GM23248 (cell line): ENCODE measurements at places on chromosomes 6 and 20. TPM values are rescaled to one million over a fixed set of nuclear protein-coding genes. Genes with fewer than 3 reads are reported as not detected.

VIP gene
- 0.32 TPM in 1 of 2 replicates, not detected in the other for total RNA-seq

TSHZ2 gene
- 13.4 and 18.5 TPM in 2 replicates for total RNA-seq

TLDC2 gene
- total RNA-seq: 0.32 and 0.76 TPM in 2 replicates

SRSF12 gene
- under 0.01 and 0.65 TPM in 2 replicates for total RNA-seq

NR2E1 gene
- total RNA-seq: not detected in 2 replicates

- peaks cover 82% of the 10 kb centered on the region for H3K36me3 ChIP-seq
- peak overlapping the region; percentile 28; the same call in 1 of the 2 replicates for H3K27ac ChIP-seq
- no peaks in the 10 kb centered on the region for H3K27me3 ChIP-seq
- DNase-seq: peak; percentile 50
- no peak overlapping the region for H3K4me3 ChIP-seq
- peaks cover 25% of the 10 kb centered on the region for H3K4me1 ChIP-seq
Observed at GRCh38 chr6:152318278-152318677, 318.9 kb downstream of the SYNE1 start.

- H3K4me1 ChIP-seq: 0 out of 2 replicates have a peak, but pooled peaks cover 3% of the 10 kb centered on the region
- H3K36me3 ChIP-seq: no peaks in the 10 kb centered on the region
- peaks cover 58% of the 10 kb centered on the region for H3K27me3 ChIP-seq
- peak overlapping the region; percentile 51 for H3K4me3 ChIP-seq
- peak; percentile 71 for DNase-seq
- H3K27ac ChIP-seq: no peak overlapping the region
Observed at GRCh38 chr20:31861385-31862156, 8.8 kb downstream of the DUSP15 start.

- H3K27me3 ChIP-seq: no peaks in the 10 kb centered on the region
- DNase-seq: no peak
- H3K36me3 ChIP-seq: no peaks in the 10 kb centered on the region
- H3K4me1 ChIP-seq: no peaks in the 10 kb centered on the region
- no peak overlapping the region for H3K27ac ChIP-seq
Observed at GRCh38 chr6:123226398-123226797, 230.4 kb downstream of the CLVS2 start.

DNA sequence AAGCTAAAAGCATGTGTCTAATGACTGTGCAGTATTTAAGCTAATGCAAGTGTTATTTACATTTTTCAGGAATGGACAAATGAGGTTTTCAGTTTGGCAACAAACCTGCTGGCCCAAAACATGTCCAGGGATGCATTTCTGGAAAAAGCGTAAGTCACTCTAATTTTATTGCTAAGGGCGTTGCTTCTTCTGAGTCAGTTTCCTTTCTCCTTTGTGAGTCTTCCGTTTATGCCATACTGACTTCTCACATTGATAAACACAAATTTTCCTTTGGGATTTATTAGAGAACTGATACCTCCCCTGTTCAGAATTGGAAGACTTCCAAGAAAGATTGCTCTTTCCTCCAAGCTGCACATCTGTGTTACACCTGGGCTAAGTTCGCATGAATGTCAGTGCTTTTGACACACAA lies 422.9 kb upstream of the PLCB4 start:
- peak overlapping the region; percentile 51 for H3K4me3 ChIP-seq
- DNase-seq: peak; percentile 85
- H3K36me3 ChIP-seq: no peaks in the 10 kb centered on the region
- H3K27ac ChIP-seq: peak overlapping the region; percentile 88

- no peaks in the 10 kb centered on the region for H3K4me1 ChIP-seq
- H3K36me3 ChIP-seq: no peaks in the 10 kb centered on the region
- DNase-seq: peak; percentile 72
- no peak overlapping the region for H3K27ac ChIP-seq
Observed at GRCh38 chr20:36919715-36920333, 31.7 kb downstream of the SAMHD1 start.

DNA sequence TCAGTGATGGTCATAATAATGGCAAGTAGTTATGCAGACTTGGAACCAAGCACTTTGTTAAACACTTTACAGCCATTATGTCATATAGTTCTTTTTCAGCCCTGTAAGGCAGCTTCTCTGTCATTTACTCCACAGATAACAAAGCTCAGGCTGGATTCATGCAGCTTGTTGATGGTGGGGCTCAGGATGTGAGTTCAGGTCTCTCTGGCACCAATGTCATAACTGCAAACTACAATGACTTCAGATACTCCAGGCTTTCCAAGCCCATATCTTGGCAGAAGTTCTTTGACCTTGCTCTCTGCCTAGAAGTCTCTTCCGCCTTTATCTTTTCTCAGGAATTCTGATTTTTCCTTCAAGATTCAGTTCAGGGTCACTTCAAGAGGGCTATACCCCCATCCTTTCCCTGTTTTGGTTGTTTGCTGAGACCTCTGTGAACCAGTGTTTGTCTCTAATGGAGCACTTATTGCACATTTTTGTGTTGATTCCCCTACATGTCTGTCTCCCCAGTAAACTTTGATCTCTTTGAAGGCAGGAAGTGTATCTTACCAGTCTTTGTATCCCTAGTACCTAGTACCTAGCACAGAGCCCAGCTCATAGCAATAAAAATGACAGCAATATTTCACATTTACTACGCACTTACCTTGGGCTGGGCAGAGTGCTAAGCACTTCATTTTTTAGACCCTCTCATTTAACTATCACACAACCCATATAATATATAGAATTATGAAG lies 19.7 kb upstream of the EFHC1 start:
- H3K27me3 ChIP-seq: no peaks in the 10 kb centered on the region
- no peak overlapping the region for H3K27ac ChIP-seq
- H3K4me1 ChIP-seq: peaks cover 7% of the 10 kb centered on the region
- no peak overlapping the region for H3K4me3 ChIP-seq
- no peak for DNase-seq

DNA sequence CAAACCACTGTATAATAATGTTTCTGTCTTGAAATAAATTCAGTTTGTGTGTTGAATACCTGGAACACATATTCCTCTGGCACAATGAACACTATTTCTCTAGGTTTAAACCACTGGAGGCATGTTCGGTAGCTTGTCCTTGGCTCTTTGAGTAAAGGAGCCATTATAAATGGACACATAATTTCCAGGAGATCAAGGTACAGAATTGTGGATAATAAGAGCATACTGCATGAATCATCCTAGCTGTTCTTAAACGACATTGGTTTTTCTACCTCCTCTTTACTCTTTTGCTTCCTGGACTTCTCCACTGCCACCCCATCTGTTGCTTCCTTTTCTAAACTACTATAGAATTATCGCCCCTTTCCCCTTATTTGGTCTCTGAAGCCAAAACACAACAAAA lies 1.2 kb downstream of the CENPW start:
- H3K27me3 ChIP-seq: no peaks in the 10 kb centered on the region
- no peak overlapping the region for H3K27ac ChIP-seq
- H3K4me3 ChIP-seq: peak overlapping the region; percentile 81
- DNase-seq: peak; percentile 7
- H3K4me1 ChIP-seq: peaks cover 9% of the 10 kb centered on the region

DNA sequence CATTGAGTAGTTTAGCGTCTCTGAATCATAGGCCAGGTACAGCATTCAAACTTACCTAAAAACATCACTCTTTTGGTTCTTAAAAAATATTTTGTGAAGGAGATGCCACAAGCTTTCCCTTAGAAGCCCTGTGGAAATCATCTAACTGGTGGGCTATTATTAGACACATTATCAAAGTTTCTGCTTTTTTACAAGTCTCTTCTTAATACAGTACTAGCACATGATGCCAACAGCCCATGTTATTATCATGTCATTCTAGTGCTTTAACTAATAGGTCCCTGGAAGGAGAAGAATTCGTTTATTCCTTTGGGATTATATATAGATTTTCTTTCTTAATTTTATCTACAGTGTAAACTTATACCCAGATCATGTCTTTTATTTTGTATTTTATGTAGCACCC lies 146.0 kb upstream of the PTPRK start:
- no peak for DNase-seq
- H3K4me3 ChIP-seq: no peak overlapping the region
- no peaks in the 10 kb centered on the region for H3K4me1 ChIP-seq
- no peak overlapping the region for H3K27ac ChIP-seq

- no peaks in the 10 kb centered on the region; the same call in 1 of the 2 replicates for H3K27me3 ChIP-seq
- no peaks in the 10 kb centered on the region for H3K36me3 ChIP-seq
- H3K4me3 ChIP-seq: no peak overlapping the region
- no peak overlapping the region for H3K27ac ChIP-seq
- no peak for DNase-seq
Observed at GRCh38 chr20:39066471-39067242, 104.5 kb downstream of the DHX35 start.

- H3K27ac ChIP-seq: no peak overlapping the region
- peaks cover 11% of the 10 kb centered on the region; the same call in 1 of the 2 replicates for H3K36me3 ChIP-seq
- H3K4me3 ChIP-seq: no peak overlapping the region
- no peaks in the 10 kb centered on the region for H3K27me3 ChIP-seq
- DNase-seq: no peak
Observed at GRCh38 chr6:136192902-136193301, 57.2 kb downstream of the MTFR2 start.

DNA sequence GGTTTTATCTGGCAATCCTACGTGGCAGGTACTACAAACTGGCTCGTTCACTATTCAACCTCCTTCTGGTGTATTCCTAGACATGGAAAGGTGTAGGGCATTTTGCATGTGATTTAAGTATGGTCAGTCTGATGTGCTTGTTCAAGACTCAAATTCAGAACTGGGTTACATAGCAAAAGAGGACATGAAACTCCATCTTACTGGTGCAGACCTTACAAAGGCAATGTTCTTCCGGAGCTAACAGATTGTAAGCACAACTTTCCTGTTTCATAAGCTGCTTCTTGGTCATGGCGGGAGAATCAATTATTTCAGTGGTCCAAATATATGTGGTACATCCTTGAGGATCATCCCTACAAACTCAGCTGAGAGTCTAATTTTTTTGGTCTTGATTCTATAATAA lies 703.4 kb downstream of the EPM2A start:
- H3K36me3 ChIP-seq: no peaks in the 10 kb centered on the region
- no peaks in the 10 kb centered on the region for H3K27me3 ChIP-seq
- peaks cover 13% of the 10 kb centered on the region for H3K4me1 ChIP-seq
- no peak overlapping the region for H3K27ac ChIP-seq
- no peak overlapping the region for H3K4me3 ChIP-seq

DNA sequence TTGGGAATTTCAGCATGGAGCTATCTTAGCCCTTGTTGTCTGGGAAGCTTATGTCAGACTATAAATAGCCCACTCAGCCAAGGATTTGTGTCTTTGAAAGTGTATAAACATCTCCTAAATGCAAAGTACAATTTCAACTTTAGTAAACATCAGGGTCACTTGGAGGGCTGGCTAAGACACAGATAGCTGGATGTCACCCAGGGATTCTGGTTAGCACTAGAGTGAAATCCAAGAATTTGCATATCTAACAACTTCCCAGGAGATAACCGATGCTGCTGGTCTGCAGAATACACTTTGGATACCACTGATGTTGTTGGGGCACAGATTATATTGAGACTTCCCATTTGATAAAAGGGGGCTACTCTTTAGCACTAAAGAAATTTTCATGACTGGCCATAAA lies 130.9 kb downstream of the PAX1 start:
- no peak for DNase-seq
- no peaks in the 10 kb centered on the region for H3K36me3 ChIP-seq
- no peak overlapping the region for H3K27ac ChIP-seq
- no peaks in the 10 kb centered on the region for H3K27me3 ChIP-seq
- H3K4me3 ChIP-seq: no peak overlapping the region
- no peaks in the 10 kb centered on the region for H3K4me1 ChIP-seq

- no peaks in the 10 kb centered on the region for H3K27me3 ChIP-seq
- H3K4me3 ChIP-seq: no peak overlapping the region
- H3K27ac ChIP-seq: no peak overlapping the region
- H3K36me3 ChIP-seq: no peaks in the 10 kb centered on the region
Observed at GRCh38 chr6:26493258-26493657, 6.8 kb upstream of the BTN1A1 start.

GRCh38 chr20:32711346-32711745 lies 31.9 kb downstream of the COMMD7 start:
- H3K27ac ChIP-seq: no peak overlapping the region
- no peak for DNase-seq
- no peaks in the 10 kb centered on the region for H3K27me3 ChIP-seq

GRCh38 chr6:135519348-135519747 lies 21.8 kb upstream of the AHI1 start:
- no peak overlapping the region for H3K27ac ChIP-seq
- DNase-seq: no peak
- 0 out of 2 replicates have a peak, but pooled peaks cover 3% of the 10 kb centered on the region for H3K4me1 ChIP-seq
- no peak overlapping the region for H3K4me3 ChIP-seq
- H3K27me3 ChIP-seq: no peaks in the 10 kb centered on the region

- H3K27ac ChIP-seq: no peak overlapping the region
- peaks cover 11% of the 10 kb centered on the region for H3K36me3 ChIP-seq
- peaks cover 7% of the 10 kb centered on the region; the same call in 1 of the 2 replicates for H3K4me1 ChIP-seq
- DNase-seq: no peak
Observed at GRCh38 chr6:16651871-16652270, 109.4 kb downstream of the ATXN1 start.

GRCh38 chr6:38355519-38355918 lies 284.2 kb downstream of the BTBD9 start:
- peaks cover 7% of the 10 kb centered on the region for H3K4me1 ChIP-seq
- H3K36me3 ChIP-seq: no peaks in the 10 kb centered on the region
- no peak overlapping the region for H3K27ac ChIP-seq
- no peak for DNase-seq
- no peaks in the 10 kb centered on the region for H3K27me3 ChIP-seq
